Activated CD8-positive, alpha-beta T cell treated with anti-CD3 and anti-CD28 coated beads, Interleukin-2, amount 10 ng/mL, durations not matched to agents 7 days and 5 days (primary cell): ENCODE measurements at places on chromosomes 7 and 10.
A peak's percentile ranks its signal among the peaks of the same experiment; 100 is the strongest.

DNA sequence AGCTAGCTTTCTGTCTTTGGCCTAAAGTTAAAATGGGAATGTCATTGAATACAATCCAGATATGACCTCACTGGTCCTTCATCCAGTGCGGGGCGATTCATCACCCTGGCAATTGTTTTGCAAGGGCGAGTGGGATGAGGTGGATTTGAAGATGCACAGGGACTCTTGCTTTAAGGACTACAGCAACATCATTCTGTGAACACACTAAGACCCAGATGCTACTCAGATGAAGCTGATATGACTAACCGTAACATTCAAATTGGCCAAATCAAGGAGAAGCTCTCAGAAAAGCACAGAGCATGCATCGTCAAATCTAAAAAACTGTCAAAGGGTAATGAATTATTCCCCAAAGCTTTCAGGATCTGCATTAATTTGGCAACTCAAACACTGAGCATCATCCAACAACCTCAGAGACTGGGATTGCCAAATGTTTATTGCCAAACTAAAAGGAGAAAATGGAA is 12.8 kb downstream of the CPA1 start:
- peaks cover 33% of the 10 kb centered on the region for H3K4me1 ChIP-seq
- H3K36me3 ChIP-seq: peaks cover 34% of the 10 kb centered on the region
- peak overlapping the region; percentile 94 for H3K27ac ChIP-seq

DNA sequence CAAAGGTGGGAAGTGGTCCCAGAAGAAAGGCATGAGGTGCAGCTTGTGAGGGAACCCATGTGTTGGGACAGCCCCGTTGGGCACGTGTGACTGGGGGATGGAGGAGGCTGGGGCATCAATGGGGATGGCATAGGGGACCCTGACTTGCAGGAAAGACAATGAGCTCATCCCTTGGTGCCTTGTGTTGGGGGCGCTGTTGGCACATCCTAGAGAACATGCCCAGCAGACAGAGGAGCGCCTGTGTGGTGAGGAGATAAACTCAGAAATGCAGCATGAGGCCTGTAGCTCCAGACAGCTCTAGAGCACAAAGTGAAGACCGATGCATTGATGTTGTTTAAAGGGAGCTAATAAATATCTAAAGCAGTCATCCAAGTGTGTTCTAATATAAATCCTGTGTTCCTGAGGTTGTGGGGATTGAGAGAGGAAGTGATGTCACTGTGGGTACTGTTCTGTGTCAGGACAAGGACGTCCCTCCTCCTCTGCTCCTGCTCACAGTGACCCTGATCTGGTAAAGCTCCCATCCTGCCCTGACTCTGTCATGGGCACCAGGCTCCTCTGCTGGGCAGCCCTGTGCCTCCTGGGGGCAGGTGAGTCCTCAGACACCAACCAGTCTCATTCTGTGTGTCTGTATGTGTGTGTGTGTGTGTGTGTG is 126.1 kb upstream of the PRSS58 start:
- H3K4me1 ChIP-seq: peaks cover 36% of the 10 kb centered on the region
- peak overlapping the region; percentile 21 for H3K4me3 ChIP-seq
- H3K27ac ChIP-seq: peak overlapping the region; percentile 69
- peak; percentile 31 for DNase-seq

GRCh38 chr7:36507475-36508440 is 118.1 kb downstream of the ANLN start:
- no peak overlapping the region for H3K4me3 ChIP-seq
- H3K27me3 ChIP-seq: no peaks in the 10 kb centered on the region
- H3K27ac ChIP-seq: no peak overlapping the region
- no peak for DNase-seq
- no peaks in the 10 kb centered on the region for H3K36me3 ChIP-seq
- H3K4me1 ChIP-seq: no peaks in the 10 kb centered on the region

DNA sequence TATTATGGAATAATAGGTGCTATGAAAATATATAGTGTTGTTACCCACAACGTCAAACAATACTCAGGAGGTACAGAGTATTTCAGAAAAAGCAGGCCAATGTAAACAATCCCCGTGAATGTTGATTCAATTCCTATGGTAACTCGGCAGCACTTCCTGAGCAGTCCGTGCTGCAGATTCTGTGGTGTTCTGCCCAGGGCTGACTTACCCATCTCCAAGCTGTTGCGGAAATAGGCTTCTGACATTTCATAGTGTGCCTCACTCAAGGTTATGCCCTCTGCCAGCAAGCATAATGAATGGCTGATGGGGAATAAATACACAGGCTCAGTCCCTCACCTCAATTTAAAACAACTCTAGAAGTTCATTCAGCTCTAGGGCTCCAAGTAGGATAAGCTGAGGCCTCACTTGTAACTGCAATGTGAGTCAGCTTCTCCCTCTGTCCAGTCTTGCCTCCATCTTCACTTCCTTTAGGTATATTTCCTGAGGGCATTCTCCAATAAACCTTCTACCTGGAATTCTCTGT is 177.6 kb downstream of the GNAI1 start:
- no peak overlapping the region for H3K4me3 ChIP-seq
- no peaks in the 10 kb centered on the region for H3K27me3 ChIP-seq
- no peak for DNase-seq
- no peak overlapping the region for H3K27ac ChIP-seq
- H3K36me3 ChIP-seq: no peaks in the 10 kb centered on the region
- peaks cover 6% of the 10 kb centered on the region for H3K4me1 ChIP-seq

- no peaks in the 10 kb centered on the region for H3K36me3 ChIP-seq
- no peak overlapping the region for H3K4me3 ChIP-seq
- H3K27me3 ChIP-seq: peaks cover 20% of the 10 kb centered on the region
- no peak for DNase-seq
Measured at GRCh38 chr10:63760034-63760707, 239.0 kb downstream of the REEP3 start.

DNA sequence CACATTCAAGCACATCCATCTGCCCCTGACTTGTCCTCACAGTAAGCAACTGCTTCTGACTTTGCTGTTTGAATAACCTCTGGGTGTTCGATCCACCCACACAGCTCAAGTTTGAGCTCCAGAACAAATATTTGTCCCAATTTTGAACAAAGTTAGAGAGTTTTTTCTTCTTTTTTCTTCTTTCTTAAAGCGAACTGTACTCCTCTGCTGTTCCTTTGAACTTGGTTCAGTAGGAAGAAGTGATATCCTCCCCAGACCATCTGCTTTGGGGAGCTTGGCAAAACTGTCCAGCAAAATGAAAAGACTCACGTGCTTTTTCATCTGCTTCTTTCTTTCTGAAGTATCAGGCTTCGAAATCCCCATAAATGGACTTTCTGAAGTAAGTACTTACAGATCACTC is at the start of gene ITIH2:
ITIH2 (plus strand) TSS at position 177 of the 400 bp plus-strand sequence; CDS start at position 296, 119 bp downstream.
- DNase-seq: no peak
- no peak within 1 kb of the TSS for H3K27ac ChIP-seq
- H3K27me3 ChIP-seq: peaks cover 43% of the 10 kb centered on the region
- H3K4me3 ChIP-seq: no peak within 1 kb of the TSS
- no peaks in the 10 kb centered on the region for H3K4me1 ChIP-seq

- peak overlapping the region; percentile 99 for H3K4me3 ChIP-seq
- peaks cover 19% of the 10 kb centered on the region for H3K36me3 ChIP-seq
- peak overlapping the region; percentile 97 for H3K27ac ChIP-seq
- peaks cover 5% of the 10 kb centered on the region for H3K27me3 ChIP-seq
Measured at GRCh38 chr10:87818505-87819288, 671 bp upstream of the ATAD1 start.

- no peaks in the 10 kb centered on the region for H3K36me3 ChIP-seq
- H3K27ac ChIP-seq: no peak overlapping the region
- no peaks in the 10 kb centered on the region for H3K4me1 ChIP-seq
- no peak for DNase-seq
Measured at GRCh38 chr7:435630-436366, 83.8 kb downstream of the PDGFA start.
